Hepatic stellate cell (primary cell): ENCODE measurements at places on chromosomes 1 and 21.

DNA sequence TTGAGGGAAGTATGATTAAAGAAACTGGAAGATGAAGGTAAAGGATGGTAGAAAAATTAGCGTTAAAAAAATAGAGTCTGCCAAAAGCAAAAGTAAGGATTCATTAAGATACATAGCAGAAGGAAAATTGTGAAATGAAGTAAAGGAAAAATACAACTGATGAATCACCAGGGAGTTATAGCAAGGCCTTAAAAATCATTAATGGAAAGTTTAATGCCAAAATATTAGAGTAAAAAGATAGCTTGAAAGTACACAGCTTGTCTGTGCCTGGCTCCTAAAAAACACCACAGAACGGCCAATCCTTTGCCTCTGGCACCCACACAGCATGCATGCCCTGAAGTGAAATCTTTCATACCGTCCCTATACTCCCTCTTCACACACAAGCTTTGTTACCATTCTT lies 66.9 kb upstream of the APOBEC4 start:
- no peak for DNase-seq

DNA sequence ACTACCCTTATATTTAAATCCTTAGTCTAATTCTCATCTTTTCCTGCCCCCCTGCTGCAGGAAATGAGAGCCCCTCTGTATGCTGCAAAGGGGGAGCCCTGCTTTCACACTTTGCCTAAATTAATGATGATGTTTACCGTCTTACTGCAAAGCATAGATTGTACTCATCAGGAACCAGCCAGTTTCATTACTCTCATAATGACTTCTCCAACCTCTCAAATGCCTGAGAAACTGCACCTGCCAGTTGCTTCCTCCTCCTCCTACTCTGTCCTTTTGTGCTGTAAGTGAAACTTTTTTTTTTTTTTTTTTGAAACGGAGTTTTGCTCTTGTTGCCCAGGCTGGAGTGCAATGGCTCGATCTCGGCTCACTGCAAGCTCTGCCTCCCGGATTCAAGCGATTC lies 101.7 kb downstream of the ADSS2 start:
- DNase-seq = no peak

DNA sequence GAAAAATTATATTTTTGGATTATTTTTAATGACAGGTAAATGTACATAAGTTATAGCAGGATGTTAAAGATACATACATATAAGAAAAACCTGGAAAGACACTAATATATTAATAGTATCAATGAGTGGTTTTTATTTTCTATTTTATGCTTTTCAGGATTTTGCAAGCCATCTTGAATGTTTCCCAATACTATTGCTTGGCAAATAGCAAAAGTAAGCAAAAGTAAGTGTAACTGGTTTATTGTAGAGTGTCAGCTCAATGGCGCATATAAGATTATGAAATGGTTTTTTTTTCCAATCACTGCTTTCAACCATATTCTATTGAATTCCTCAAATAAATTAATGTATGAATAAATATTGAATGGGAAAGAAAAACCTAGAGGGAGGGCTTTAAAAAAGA lies 36.4 kb downstream of the ZNF684 start:
- DNase-seq = no peak

GRCh38 chr1:154695985-154696384 lies 88.0 kb upstream of the ADAR start:
- no peak for DNase-seq

DNA sequence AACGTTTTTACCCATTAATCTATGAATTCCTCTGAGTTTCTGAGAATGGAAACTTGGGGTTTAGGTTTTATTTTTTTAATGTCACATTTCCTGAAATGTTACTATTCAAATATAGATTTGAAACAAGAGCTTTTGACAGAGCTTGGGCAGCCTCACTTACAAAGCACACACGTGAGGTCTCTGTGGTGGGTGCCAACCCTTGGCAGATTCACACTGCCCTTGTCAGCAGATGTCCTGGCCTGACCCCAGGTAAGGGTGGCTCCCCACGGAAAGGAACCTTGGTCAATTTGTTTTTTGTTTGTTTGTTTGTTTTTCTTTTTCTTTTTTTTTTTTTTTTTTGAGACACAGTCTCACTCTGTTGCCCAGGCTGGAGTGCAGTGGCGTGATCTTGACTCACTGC lies 53.5 kb downstream of the FAAP20 start:
- DNase-seq = no peak

- DNase-seq = no peak
These were observed 7.4 kb upstream of the CTBS start for GRCh38 chr1:84581648-84582047.

DNA sequence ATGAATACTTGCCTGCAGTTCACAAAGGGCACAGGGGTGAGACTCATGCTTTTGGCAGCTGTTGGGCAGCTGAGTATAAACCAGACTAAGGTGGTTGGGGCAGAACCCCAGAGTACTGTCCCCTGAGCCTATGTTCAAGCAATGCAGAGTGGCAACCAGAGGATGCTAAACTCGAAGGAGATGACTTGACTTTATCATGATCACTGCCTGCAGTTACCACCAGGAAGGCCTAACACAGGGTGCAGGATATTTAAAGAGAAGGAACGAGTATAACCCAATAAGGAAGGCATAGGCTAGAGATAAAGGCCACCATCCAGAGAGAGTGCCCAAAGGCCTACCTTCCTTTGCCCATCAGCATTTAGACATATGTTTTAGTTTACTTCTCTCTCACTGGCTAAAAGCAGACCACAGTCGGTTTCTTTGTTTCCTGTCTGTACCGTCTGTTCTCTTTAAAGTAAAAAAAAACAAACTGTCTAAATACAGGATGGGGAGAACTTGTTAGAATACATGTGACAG lies 83.3 kb downstream of the MPZL1 start:
- DNase-seq = no peak

- DNase-seq = no peak
These were observed 3.4 kb downstream of the CEP85 start for GRCh38 chr1:26237230-26237966.

GRCh38 chr1:218817691-218818465 lies 355.8 kb upstream of the LYPLAL1 start:
- no peak for DNase-seq

GRCh38 chr1:81432654-81433109 lies 368.1 kb upstream of the ADGRL2 start:
- DNase-seq = no peak

DNA sequence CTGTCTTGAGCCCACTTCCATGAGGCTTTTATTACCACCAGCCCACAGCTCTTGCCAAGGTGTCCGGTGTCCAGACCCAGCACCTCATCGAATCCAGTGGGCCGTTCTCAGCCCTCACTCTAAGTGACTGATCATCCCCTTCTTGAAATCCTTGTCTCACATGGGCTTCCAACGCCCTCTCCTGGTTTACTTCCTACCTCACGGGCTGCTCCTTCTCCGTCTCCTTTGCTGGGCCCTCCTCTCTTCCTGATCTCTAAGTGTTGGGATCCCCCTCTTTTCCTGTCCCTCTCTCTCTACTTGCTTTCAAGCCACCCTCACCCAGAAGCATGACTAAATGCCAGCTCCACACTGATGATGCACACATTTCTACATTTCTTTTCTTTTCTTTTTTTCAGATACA lies 9.0 kb upstream of the RHBG start:
- no peak for DNase-seq

GRCh38 chr1:85952460-85952859 lies 204.1 kb downstream of the COL24A1 start:
- DNase-seq = no peak

DNA sequence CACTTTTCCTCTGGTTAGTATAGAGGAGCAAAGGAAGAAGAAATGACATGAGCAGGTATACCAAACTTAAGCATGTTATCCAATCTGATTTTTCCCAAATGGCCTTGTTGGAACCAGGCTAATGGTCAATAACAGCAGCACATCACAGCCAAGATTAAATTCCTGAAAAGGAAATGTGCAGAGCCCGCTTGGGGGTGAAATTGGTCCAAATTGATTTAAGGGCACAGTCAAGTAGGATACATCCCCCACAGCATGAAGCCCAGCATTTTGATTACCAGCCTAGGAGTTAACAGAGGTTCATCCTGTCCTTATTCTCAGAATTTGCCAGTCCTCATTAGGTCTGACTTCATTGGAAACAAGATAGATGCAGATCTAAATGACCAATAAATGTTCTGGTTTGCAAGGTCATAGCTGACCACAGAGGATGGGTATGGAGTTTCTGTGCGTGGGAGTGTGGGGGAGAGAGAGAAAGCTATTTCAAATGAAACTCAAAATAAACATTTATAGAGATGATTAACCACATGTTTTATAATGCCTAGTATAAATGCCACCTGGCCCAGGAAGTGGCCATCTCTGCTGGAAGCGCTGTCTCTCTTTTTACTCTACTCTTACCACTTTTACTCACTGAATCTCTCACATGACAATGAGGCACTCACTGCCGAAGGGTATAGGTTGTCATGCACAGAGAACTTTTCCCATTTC lies 38.7 kb downstream of the RGS5 start:
- DNase-seq = no peak

- DNase-seq = no peak
These were observed 45.1 kb upstream of the MACF1 start for GRCh38 chr1:39159224-39160036.

- peak; percentile 93 for DNase-seq
These were observed 1.4 kb upstream of the SSBP3 start for GRCh38 chr1:54407404-54408146.

GRCh38 chr1:162822391-162823200 lies 32.1 kb downstream of the HSD17B7 start:
- peak; percentile 21 for DNase-seq

- DNase-seq = no peak
These were observed 470.0 kb upstream of the CAMK1G start for GRCh38 chr1:209113521-209113920.
